ENCODE measurements at places on chromosomes 16 and 17. TPM values are rescaled to one million over a fixed set of nuclear protein-coding genes. Genes with fewer than 3 reads are reported as not detected.

CAMTA2 gene
- 4.4 TPM for total RNA-seq

MAP3K14 gene
- total RNA-seq: 1.3 TPM

VTN gene
- 0.24 TPM for total RNA-seq

UBTF gene
- 52.9 TPM for total RNA-seq

NDUFAF8 gene
- 171 TPM for total RNA-seq

DOC2B gene
- total RNA-seq: 0.64 TPM

PLXDC1 gene
- total RNA-seq: 0.43 TPM

CLUH gene
- 56.1 TPM for total RNA-seq

IRF8 gene
- 0.21 TPM for total RNA-seq

STAT5B gene
- total RNA-seq: 33.4 TPM

LRRC37A gene
- total RNA-seq: 2.5 TPM

OTOP2 gene
- total RNA-seq: not detected

FMNL1 gene
- 0.21 TPM for total RNA-seq

ADAM11 gene
- total RNA-seq: 8.6 TPM

FNDC8 gene
- total RNA-seq: not detected

HAPSTR1 gene
- 39.3 TPM for total RNA-seq

Data from SK-MEL-5 (cell line).